NCI-H1436 treated with DMSO at 0.1 percent for 48 hours (cell line): ENCODE measurements at places on chromosomes 11 and 22.

GRCh38 chr11:130826572-130826971 lies 89.7 kb downstream of the SNX19 start:
- DNase-seq: no peak

DNA sequence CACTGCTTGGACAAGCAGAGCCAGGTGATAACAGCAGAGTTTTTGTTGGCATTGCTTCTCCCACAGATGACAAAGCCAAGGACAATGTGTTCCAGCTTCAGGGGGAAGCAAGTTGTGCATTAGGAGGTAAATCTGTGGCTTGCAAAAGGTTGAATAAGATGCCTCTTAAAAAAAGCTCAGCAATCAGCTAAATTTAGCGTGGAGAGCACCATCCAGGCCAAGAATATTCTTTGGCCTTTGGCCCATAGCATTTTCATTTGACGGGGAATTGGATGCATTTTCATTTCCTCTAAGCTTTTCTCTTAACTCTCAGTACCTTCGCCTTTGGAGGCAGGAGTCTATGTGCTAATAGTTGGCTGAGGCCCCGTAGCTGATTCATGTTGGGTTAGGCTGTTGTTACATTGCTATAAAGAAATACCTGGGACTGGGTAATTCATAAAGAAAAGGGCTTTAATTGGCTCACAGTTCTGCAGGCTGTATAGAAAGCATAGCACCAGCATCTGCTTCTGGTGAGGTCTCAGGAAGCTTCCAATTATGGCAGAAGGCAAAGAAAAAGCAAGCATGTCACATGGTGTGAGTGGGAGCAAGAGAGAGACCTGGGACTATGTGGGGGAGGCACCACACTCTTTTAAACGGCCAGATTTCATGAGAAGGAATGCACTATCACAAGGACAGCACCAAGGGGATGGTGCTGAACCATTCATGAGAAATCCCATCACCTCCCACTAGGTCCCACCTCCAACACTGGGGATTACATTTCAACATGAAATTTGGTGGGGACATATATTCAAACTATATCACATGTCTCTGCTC lies 350.1 kb upstream of the C11orf87 start:
- no peak for DNase-seq

DNA sequence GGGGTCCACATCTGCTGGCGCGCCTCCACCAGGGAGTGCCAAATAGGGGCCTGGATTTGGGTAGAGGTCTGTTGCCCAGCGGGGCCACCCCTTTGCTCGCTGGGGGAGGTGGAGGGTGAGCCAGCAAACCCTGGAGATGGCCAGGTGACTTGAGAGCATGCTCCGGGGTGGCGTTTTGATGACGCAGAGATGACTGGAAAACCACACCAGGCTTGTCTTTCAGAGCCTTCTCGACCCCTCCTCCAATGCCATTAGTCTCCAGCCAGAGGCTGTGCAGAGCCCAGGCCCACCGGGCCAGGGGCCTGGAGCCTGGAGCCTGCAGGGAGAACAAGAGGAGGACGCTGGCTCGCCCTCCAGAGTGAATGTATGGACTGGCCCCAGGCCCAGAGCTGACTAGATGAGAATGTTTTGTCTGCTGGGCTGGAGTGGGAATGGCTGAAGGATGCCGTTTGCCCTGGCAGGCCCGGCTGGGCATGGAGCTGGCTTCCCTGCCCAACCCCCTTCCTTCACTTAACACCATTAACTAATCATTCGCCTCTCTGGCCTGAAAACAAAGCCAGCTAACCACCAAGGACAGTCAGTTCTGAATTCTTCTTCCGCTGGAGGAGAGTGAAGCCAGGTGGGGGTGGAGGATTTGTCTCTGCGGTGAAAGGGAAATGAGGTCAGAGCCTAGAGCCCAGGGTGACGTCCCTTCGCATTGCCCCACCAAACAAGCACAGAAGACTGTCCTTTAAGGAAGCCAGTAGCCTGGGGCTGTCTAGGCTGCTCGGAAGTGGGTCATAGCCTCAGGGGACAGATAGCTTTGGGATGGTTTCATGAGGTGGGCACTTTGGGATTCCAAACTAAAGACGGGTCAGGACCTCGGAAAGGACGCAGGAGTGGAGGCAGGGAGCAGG lies 1.6 kb upstream of the MCAM start:
- no peak for DNase-seq

DNA sequence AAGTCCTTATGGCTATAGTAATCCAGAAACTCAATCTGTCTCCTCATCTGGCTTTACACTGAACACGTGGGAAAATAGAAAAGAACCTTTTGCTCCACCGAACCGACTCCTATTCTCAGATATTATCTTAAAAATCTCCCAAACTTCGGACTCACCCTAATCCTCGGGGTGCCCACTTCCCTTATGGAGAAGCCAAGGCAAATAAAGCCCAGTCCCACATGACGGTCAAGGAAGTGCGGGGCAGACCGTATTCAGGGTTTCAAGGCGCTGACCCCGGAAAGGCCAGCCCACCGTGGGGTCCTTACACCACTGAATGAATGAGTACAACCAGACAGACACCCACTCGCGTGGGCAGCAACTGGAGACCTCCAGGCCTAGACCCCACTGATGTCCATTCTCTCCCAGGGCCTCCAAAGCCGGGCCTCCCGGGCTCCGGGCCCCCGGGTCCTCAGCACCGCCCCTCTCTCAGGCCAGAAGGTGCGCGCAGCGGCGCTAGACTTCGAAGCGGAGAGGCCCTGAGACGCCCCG lies 489 bp downstream of the NUP98 start:
- DNase-seq: no peak

- no peak for DNase-seq
These were observed 155.0 kb upstream of the NCAM1 start for GRCh38 chr11:112806256-112806655.

DNA sequence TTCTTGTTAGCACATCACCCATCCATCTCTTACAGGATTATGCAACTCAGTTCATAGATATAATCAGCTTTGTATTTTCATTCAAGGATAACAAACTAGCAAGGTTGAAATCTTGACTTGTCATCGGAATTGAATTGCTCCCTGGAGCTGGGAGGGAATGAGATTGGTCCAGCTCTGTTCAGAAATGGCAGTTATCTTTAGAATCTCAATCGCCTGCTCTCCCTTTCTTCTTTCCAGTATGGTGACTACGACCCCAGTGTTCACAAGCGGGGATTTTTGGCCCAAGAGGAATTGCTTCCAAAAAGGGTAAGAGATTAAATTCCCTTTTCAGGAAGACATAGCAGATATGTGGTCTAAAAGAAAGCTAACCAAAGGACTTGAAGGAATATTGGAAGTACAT lies 51.0 kb downstream of the NF2 start:
- DNase-seq: no peak

DNA sequence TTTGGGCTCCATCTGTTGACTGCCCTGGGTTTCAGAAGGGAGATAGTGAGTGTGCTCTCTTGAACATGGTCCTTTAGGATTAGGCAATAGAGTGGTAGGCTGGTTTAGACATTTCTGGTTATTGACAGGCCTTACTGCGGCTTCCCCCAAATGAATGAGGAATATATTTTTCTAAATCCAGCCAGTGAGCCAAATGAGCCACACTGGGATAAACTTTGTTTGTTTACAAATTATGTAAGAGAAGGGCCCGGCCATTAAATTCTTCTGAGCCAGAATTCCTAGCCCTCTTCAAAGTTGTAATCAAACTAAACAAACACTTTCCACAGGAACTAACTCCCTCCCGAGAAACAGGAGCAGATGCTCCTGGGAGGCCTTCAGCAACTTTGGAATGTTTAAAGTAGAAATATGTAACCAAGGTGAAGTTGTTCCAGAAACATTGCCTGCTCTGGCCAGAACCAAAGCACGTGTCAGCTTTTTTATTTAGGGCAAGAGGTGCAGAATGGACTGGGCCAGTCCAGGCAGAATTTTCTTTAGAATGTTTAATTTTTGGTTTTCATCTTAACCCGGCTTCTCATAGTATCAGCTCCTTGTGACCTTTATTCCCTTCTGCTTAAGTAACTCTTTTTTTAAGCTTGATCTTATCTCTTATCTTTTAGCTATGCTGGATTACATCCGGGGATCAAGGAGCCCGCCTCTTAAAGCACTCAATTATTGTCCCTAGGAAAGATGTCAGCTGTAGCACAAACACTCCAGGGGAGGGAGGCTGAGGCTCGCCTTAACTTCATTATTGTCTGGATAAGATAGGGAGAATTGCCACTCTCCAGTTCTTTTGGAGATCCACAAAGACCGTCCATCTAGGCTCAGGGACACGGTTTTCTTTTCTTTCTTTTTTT lies 28.7 kb downstream of the ZNRF3 start:
- DNase-seq: no peak

GRCh38 chr11:20046416-20046815 lies 113.9 kb downstream of the DBX1 start:
- DNase-seq: no peak

GRCh38 chr22:44964722-44965078 lies 45.1 kb downstream of the PHF21B start:
- no peak for DNase-seq

GRCh38 chr11:47572715-47573255 lies 6.0 kb downstream of the KBTBD4 start:
- no peak for DNase-seq

DNA sequence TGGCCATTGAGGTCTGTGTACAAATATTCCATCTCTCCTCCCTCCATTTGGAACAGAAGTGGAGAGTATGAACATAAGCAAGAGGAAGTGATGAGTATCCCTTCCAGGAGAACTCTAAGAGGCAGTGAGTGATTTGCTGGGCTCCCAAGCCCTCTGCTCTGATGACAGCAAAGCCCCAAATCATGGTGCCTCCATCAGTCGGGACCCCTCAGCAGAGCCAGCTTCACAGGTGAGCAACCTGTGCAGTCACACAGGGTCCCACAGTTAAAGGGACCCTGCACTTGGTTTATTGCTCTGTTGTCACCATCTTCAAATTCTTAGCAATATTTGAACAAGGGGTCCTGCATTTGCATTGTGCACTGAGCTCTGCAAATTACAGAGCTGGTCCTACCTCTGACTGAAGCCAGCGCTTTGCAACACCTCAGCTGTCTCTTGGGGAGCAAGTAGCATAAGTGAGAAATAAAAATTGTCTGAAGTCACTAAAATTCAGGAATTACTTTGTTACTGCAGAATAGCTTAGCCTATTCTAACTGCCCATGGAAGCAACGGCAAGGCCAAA lies 466.4 kb downstream of the MN1 start:
- no peak for DNase-seq

DNA sequence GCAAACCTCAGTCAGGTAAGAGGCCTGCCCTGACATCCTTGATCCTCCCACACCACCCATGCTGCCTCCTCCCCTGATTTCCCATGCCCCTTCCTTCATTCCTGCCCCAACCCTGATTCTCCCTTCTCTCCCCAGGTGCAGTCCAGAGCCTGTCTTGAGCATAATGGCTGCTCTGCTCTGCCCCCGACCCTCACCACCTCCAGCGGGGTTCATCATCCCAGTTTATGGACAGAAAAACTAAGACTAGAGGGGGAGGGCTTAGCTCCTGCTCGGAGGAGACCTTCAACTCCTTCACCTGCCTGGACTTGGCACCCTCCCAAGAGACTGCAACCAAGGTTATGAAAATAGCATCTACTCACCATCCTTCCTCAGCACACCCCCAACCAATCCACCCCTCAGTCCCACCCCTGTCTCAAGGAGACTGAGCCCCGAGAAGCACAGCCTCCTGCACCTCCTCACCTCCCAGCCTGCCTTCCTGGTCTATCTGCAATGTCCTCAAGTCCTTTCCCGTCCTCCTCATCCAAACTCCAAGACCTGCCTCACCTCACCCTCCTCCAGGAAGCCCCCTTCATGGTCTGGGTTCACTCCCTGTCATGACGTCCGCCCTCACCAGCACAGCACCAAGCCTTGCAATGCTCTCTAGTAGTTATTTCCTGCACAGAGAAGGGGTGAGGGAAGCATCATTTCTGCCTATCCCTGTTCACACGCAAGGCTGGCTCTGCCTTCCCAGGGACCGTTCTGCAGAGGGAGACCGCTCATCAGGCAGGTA lies 103.1 kb downstream of the PDE2A start:
- DNase-seq: no peak

DNA sequence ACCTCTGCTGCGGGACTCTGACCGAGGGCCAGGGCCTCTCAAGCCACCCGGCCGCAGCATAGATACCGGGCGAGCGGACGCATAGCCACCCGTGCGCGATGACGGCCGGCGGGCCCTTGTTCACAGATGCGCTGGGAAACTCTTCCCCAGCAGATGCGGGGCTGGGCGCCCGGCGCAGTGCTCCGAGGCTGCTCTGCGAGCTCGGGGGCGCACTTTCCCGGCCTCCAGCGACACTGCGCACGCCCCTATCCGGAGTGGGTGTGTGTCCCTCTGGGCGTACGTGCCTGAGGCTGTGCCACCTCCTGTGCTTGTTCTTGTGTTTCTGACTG lies 104.7 kb upstream of the E2F8 start:
- DNase-seq: no peak

GRCh38 chr11:108592591-108593213 lies 866 bp downstream of the EXPH5 start:
- DNase-seq: no peak

- no peak for DNase-seq
These were observed 259.9 kb upstream of the CTSC start for GRCh38 chr11:88597387-88597786.

GRCh38 chr11:127182586-127183203 lies 182.1 kb upstream of the KIRREL3 start:
- peak; percentile 90 for DNase-seq

DNA sequence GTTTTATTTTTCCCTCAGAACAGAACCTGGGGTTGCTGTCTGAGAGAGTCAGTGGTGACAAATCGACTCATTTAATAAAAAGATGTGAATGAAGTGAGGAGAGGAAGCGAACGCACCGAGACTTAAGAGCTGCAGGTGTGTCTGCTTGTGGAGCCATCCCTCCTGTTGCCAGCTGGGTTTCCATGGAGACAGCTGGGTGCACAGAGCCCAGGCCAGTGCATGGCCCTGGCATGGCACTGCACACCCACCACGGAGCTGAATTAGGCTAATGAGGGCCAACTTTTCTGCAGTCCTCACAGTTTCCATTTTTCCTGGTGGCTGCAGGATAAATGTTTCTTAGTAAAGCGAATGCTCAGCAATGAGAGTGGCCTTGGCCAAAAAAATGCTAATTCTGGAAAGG lies 750.2 kb downstream of the OPCML start:
- no peak for DNase-seq

GRCh38 chr22:41311487-41311886 lies 10.2 kb downstream of the ZC3H7B start:
- DNase-seq: no peak

- DNase-seq: no peak
These were observed 339.0 kb downstream of the METTL15 start for GRCh38 chr11:28447226-28447625.
